ENCODE measurements at places on chromosomes 4 and X. TPM values are rescaled to one million over a fixed set of nuclear protein-coding genes. Genes with fewer than 3 reads are reported as not detected.

Gene SUPT20HL1
- not detected for total RNA-seq

Gene PLK4
- total RNA-seq, result 0.82 TPM

Gene TAF1
- 29.8 TPM for total RNA-seq

Gene CFAP47
- total RNA-seq, result not detected

Gene FGFRL1
- 25.5 TPM for total RNA-seq

Gene LRCH2
- 3.2 TPM for total RNA-seq

Gene ALAS2
- not detected for total RNA-seq

Gene MAMLD1
- 0.45 TPM for total RNA-seq

Gene DNASE1L1
- 34.3 TPM for total RNA-seq

Gene SULT1E1
- 291 TPM for total RNA-seq

Gene ABCG2
- 3.4 TPM for total RNA-seq

Gene SHOX
- not detected for total RNA-seq

Gene P2RY4
- under 0.01 TPM for total RNA-seq

Gene BCORL1
- 1.7 TPM for total RNA-seq

Gene CBLL2
- total RNA-seq, result not detected

Gene ARHGEF38
- not detected for total RNA-seq

Gene SATL1
- not detected for total RNA-seq

Gene MRFAP1
- 228 TPM for total RNA-seq

Gene UBQLN2
- 2.5 TPM for total RNA-seq

Gene SPRY1
- 21.9 TPM for total RNA-seq
